ENCODE measurements at places on chromosomes 12 and 14. TPM values are rescaled to one million over a fixed set of nuclear protein-coding genes. Genes with fewer than 3 reads are reported as not detected.
A peak's percentile ranks its signal among the peaks of the same experiment; 100 is the strongest.

- H3K27ac ChIP-seq: no peak overlapping the region
- no peaks in the 10 kb centered on the region for H3K4me1 ChIP-seq
- H3K36me3 ChIP-seq: no peaks in the 10 kb centered on the region
Measured at GRCh38 chr12:53862831-53863230, 75.8 kb upstream of the HOXC13 start.

GRCh38 chr14:68495101-68496039, 297.5 kb downstream of the ZFP36L1 start:
- no peak for DNase-seq
- no peaks in the 10 kb centered on the region for H3K27me3 ChIP-seq
- no peak overlapping the region for H3K4me3 ChIP-seq
- peaks cover 6% of the 10 kb centered on the region for H3K4me1 ChIP-seq
- H3K27ac ChIP-seq: peak overlapping the region; percentile 71

- no peaks in the 10 kb centered on the region for H3K36me3 ChIP-seq
- H3K27ac ChIP-seq: no peak overlapping the region
- no peak for DNase-seq
Measured at GRCh38 chr14:52227619-52228222, 39.8 kb upstream of the PTGDR start.

DNA sequence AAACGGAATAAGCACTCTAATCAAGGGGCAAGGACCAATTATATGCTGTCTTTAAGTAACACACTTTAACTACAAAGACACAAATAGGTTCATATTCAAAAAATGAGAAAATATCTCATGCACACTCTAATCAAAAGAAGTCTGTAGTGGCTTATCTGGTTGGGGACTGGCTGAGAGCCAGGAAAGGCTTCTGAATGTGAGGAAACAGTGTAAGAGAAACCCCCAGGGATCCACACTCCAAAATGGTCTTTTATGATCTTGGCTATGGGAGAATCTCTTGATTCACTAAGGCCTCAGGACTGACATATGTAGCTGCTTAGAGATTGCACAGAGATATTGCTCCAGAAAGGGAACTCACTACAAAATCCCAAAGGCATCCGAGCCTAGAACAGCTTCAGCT, 10.3 kb downstream of the CTSG start:
- H3K27me3 ChIP-seq: no peaks in the 10 kb centered on the region
- no peaks in the 10 kb centered on the region for H3K36me3 ChIP-seq
- no peak for DNase-seq
- H3K4me1 ChIP-seq: no peaks in the 10 kb centered on the region

DNA sequence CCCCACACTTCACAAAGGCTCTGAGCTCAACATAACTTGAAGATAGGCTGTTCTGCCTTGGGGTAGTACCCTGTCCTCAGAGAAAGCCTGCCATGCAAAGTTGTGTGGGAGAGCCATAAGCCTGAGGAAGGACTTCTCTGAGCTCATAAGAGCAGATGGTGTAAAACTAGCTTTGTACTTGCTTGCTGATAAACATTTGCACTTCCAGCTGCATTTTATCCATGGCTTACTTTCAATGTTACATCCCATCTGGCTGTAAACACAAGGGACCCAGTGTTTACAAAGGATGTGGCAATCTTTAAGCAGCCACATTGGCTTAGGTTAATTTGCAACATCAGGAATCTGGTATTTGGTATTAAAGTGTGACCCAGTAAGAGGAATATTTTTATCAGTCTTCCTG, 258.1 kb downstream of the IPO8 start:
- no peaks in the 10 kb centered on the region for H3K27me3 ChIP-seq
- no peaks in the 10 kb centered on the region for H3K4me1 ChIP-seq
- DNase-seq: no peak

GRCh38 chr14:64401949-64402348, 13.8 kb downstream of the MTHFD1 start:
- no peak overlapping the region for H3K4me3 ChIP-seq
- H3K27me3 ChIP-seq: no peaks in the 10 kb centered on the region
- no peak overlapping the region for H3K27ac ChIP-seq
- DNase-seq: no peak

GRCh38 chr12:15230751-15231150, 9.5 kb upstream of the RERG start:
- H3K36me3 ChIP-seq: no peaks in the 10 kb centered on the region
- H3K4me1 ChIP-seq: no peaks in the 10 kb centered on the region
- H3K27ac ChIP-seq: no peak overlapping the region
- H3K27me3 ChIP-seq: no peaks in the 10 kb centered on the region

MAP3K9 gene
- 14.5 TPM for total RNA-seq
